Esophagus mucosa (tissue), 1 donor: ENCODE measurements at places on chromosomes 4 and X. TPM values are rescaled to one million over a fixed set of nuclear protein-coding genes. Genes with fewer than 3 reads are reported as not detected.
A peak's percentile ranks its signal among the peaks of the same experiment; 100 is the strongest.

DNA sequence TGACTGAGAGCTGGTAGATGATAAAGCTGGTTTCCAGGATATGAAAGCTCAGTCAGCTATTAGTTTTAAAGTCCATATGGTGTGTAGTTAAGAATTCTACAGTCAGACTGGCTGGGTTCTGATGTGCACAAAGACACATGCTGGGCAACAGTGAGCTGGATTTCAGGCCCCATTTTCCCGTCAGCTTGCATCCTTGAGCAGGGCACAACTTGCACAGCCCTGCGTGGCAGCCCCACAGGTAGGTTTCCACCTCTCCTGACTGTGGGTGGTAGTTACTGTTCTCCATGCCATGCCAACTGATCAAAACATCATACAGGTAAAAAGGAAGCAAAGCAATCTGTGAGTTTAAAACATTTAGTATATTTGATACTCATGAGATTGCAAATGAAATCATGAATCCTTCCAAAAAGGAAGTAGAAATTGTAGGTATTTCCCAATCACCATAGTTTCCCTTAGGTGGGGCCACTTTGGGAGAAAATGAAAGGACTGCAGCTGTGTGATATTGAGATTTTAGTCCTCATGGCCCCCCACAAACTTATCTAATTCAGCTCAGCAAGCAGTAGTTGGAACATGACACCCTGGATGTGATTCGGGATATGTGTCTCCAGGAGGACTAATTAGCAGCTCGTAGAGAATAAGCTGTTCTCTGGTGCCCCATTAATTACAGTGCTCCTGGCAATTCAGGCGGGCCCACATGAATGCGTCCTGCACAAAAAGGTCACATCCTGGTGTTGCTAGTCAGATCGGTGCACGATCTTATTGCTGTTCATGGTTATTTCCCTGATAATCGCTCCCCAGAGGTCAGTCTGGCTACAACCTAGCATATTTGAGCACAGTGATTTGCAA lies 42.4 kb upstream of the NOCT start:
- ATAC-seq: no peak

GRCh38 chr4:141455651-141456050 lies 180.7 kb upstream of the IL15 start:
- ATAC-seq: peak; percentile 73

DNA sequence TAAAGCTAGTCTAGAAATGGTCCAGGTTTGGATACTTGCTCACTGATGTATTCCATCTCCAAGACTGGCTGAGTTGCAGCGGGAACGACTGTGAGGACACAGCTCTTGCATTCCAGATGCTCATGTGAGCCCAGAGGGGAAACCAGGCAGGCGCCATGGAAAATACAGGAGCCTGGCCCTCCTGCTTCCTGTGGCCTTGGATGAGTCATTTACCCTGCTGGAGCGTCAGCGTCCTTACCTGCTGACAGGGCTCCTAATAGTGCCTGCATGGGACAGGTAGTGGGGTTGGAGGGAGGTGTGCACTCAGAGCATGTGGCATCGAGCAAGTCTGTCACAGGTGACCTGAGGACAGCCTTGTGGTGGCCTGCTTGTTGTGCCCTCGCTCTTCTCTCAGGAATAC lies 69.4 kb downstream of the NSG1 start:
- ATAC-seq: peak; percentile 8

DNA sequence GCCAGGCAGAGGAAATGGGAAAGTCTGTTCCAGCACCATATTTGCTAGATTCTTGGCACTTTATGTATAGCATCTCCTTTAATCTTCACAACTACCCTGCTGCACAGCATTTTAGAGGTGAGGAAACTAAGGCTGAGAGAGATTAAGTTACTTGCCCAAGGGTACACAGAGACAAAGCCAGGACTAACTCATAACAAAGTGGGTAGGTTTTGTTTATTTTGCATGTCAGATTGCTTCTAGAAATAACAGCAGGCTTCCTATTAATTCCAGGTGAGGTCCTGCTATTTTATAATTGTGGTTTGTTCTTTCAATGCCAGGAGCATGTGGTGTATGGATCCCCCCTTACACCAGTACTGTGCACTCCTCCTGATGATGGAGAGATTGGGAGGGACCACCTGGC lies 15.0 kb downstream of the TCEANC start:
- ATAC-seq: no peak

- no peak for ATAC-seq
These were observed 851 bp upstream of the RIPPLY1 start for GRCh38 chrX:106903856-106904528.

Gene RAB39B
- total RNA-seq: not detected

Gene KIAA1210
- not detected for total RNA-seq

Gene NDP
- total RNA-seq: not detected
